Stimulated activated CD4-positive, alpha-beta T cell treated with anti-CD3 and anti-CD28 coated beads, TNF-alpha, amount 100 ng/mL, for 24 hours (primary cell): ENCODE measurements at places on chromosomes 4 and X.

- DNase-seq, result no peak
These were observed 117.4 kb downstream of the MGST2 start for GRCh38 chr4:139782926-139783522.

DNA sequence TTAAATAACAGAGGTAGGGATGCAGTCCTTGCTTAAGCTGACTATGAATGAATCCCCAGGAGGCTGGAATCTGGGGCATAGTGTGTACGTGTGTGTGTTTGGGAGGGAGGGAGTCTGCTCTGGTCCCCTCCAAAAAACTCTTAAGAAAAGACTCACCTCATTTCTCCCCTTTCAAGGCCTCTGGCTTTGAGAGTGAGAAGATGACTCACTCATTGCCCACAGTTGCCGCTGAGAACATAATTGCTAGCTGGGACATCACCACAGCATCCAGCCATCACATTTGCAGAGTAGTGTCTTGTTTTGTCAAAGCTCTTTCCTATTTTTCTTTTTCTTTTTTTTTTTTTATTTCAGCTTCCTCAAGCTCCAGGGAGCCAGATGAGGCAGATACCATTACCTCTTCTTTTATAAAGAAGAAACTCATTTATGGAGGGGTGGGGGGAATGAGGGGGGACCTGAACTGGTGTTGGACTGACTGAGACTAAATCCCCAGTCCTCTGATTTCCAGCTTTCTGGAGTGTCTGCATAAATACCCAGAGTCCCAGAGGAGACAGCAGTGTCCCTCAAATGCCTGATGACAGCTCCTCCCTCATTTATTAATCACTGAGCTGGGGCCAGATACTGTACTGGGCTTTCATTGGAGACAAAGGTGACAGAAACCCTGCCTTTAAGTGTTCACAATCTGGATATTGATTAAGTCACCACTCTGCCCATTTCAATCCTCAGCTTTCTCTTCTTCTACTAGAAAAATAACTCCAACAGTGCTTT lies 61.9 kb upstream of the LAS1L start:
- peak; percentile 33 for DNase-seq

DNA sequence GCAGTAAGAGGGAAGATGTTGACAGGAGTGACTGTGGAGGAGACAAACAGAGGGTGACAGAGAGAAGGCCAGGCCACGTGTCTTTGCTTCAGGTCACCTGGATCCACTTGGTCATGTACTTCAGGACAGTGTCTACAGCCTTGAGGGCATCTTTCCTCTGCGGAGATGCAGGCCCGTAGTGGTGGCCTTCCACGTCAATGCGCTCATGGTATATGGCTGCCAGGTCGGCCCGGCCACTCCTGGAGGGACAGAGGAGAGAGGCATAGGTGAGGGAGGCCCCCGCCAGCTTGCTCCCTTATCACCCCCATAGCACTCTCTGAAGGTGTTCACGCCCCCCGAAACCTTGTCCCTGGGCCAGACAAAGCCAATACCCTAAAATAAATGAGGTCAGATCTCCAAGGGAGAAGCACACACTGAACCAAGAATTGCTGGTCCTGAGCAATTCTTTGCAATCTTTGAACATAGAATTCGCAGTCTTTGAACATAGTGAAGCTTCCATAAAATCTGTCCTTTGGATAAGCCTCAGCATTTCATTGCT lies 99.9 kb downstream of the ENPP6 start:
- DNase-seq, result no peak

GRCh38 chrX:119497185-119497584 lies 28.9 kb downstream of the SLC25A5 start:
- no peak for DNase-seq

DNA sequence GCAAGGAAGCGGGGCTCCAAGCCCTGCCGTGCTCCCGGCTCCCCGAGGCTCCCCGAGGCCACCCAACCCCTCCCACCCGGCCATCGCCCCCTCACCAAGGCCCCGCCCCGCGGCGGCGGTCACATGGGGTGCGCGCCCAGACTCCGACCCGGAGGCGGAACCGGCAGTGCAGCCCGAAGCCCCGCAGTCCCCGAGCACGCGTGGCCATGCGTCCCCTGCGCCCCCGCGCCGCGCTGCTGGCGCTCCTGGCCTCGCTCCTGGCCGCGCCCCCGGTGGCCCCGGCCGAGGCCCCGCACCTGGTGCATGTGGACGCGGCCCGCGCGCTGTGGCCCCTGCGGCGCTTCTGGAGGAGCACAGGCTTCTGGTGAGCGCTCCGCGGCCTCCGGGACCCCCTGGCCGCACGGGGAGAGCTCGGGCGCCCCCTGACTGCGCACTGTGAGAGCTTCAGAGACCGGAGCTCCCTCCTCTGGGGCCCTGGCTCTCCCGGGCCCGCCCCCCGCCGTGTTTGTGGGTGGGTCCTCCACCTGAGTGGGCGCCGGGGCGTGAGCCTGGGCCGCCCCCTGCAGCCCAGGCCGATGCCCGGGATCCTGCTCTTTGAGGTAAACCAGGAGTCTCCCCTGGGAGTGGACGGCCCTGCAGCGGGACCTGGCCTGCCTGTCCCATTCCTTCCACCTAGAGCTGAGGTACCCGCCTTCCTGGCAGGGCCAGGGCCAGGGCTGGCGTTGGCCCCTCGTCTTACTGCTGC lies at the start of gene IDUA:
TSS of gene IDUA (plus strand) at position 166 of the 745 bp plus-strand sequence. CDS start at position 207, 41 bp downstream.
- peak; percentile 88 for DNase-seq

DNA sequence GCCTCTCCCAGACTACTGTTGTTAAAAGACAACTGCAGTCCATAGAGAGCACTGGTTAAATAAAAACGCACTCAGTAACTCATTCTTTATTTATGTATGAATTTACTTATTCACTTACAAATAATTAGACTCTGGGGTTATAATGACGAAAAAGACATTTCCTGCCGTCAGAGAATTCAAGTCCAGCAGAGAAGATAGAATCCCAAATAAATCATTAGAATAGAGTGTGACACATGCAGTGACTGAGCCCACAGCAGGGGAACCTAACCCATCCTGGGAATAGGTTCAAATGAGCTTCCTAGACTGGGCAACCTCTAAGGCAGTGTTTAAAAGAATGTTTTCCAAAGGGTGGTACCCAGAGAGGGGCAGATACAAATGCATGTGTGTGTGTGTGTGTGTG lies 53.9 kb downstream of the FGFBP1 start:
- no peak for DNase-seq

DNA sequence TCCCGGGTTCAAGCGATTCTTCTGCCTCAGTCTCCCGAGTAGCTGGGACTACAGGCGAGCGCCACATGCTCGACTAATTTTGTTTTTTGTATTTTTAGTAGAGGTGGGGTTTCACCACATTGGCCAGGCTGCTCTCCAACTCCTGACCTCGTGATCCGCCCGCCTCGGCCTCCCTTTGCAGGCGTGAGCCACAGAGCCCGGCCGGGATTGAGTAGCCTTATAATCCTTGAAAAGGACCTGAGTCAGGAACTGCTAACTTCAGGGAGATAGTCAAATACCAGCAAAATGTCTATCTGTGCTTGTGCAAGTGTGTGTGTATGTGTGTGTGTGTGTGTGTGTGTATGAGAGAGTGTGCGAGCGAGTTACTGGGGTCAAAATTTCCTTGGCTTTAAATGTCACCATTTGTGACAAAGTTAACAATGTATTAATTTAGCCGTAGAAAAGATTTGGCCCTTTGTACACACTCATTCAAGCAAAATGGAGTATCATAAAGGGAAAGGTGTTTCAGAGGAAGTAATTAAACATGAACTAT lies 1.8 kb upstream of the KDM6A start:
- DNase-seq, result no peak

GRCh38 chr4:5045097-5045496 lies 6.2 kb upstream of the STK32B start:
- DNase-seq, result no peak

GRCh38 chrX:24428516-24428915 lies 36.6 kb upstream of the PDK3 start:
- DNase-seq, result no peak

- DNase-seq, result no peak
These were observed 43.9 kb upstream of the MTMR1 start for GRCh38 chrX:150649096-150649870.

- no peak for DNase-seq
These were observed 373.4 kb downstream of the PRDM5 start for GRCh38 chr4:120549011-120549570.

- no peak for DNase-seq
These were observed 38.1 kb downstream of the SEPTIN11 start for GRCh38 chr4:76987685-76988084.

- no peak for DNase-seq
These were observed 447.0 kb upstream of the GALNT7 start for GRCh38 chr4:172721659-172722058.

- no peak for DNase-seq
These were observed 1.4 kb upstream of the PHKA1 start for GRCh38 chrX:72715546-72715945.

DNA sequence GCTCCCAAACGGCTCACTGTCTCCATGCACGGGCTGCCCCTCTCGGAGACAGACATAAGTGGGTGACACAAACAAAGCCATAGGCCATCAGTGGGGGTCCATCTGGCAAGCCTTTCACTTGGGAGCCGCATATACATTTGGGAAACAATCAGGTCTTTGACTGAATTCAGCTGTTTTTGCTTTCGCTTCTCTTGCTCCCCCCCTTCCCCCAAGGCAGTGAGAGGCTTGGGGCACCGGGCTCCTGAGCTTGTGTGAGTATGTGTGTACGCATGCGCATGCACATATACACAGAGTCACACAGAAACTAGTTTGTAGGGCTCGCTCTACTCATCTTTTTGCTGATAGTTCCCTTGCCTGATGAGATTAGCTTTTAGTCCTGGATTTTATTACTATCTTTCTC lies 284.4 kb downstream of the AFF2 start:
- DNase-seq, result no peak

DNA sequence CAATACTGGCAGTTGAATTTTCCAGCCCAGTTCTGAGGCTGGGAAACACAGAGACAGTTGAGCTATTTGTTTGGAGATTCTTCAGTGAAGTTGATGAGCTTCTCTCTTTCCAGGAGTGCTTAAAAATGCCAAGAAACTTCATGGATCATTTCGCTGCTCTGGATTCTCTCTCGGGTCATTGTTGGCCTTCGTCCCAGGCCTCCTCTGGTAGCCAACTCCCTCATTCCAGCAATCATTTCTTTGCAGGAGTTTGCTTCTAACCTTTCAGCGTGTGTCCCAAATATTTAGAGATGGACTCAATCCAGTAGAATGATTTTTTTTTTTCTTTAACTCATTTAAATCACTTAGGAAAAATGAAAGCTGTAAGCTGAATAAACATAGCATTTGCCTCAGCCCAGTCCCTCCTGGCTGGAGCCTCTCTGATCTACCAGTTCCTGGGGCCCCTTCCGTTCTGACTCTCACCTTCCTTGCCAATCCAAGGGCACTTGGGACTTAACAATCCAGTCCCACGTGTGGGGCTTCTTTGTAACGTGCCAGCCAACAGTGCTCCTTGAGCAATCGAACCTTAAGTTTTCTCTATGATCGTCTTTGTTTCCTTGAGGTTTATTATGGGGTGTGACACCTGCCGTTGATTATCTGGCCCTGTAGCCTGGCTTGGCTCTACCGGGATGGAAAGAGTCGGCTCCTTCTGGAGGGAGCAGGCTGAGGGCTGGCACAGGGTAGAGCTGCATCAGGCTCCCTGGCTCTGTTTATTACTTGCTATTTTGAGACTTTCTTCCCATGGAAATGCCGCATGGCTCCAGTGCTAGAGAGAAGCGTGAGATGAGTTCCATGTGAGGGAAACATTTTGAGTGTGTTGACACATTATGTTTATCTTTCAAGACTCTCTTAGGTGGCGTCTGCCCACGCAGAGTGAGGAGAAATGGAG lies 80.4 kb upstream of the GPC4 start:
- DNase-seq, result no peak

- no peak for DNase-seq
These were observed 5.7 kb downstream of the SMIM20 start for GRCh38 chr4:25919676-25920075.

- DNase-seq, result no peak
These were observed 195.1 kb upstream of the VCX start for GRCh38 chrX:7647831-7648230.

DNA sequence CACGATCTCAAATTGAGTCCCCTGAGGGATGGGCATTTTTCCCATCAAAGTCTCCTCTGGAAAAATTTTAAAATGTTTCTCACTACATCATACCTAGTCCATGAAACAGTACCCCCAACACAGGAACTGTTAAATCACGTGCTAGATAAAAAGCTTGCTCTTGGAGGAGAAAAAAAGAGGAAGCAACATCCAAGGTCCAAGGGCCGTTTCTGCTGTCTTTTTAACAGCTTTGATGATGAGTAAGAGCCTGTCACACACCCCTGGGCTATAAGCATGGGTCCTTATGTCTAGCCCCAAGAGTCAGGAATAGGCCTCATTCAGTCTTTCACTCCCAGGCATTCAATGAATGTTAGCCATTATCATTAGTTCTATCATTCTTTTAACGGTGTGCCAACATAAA lies 128.9 kb downstream of the SH3KBP1 start:
- no peak for DNase-seq

- DNase-seq, result no peak
These were observed 227.7 kb downstream of the C4orf33 start for GRCh38 chr4:129323658-129324057.
